ENCODE measurements at places on chromosomes 4 and X.

GRCh38 chrX:52280812-52281211 lies 88.0 kb upstream of the XAGE2 start:
- no peak for DNase-seq

GRCh38 chr4:143186212-143186611 lies 1.5 kb downstream of the USP38 start:
- DNase-seq: no peak

GRCh38 chrX:132227383-132228112 lies 8.3 kb upstream of the RAP2C start:
- DNase-seq: no peak

GRCh38 chrX:119235051-119235511 lies 1.0 kb upstream of the PGRMC1 start:
- no peak for DNase-seq

DNA sequence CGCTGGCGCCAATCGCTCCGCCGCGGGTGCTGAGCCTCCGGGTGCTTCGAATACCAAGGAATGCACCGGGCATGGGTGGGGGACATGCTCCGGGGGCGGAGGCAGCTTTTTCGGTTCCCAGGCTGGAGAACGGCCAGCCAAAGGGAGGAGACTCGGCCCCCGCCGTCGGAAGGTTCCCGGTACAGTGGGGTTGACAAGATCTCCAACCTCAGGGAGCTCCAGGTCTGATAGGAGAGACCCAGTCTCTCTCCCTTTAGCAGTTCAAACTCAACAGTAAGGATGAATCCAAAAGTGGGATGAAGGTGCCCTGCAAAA lies 29.1 kb upstream of the BCORL1 start:
- no peak for DNase-seq

- DNase-seq: no peak
Observed at GRCh38 chr4:174520660-174521059, 1.6 kb downstream of the HPGD start.

DNA sequence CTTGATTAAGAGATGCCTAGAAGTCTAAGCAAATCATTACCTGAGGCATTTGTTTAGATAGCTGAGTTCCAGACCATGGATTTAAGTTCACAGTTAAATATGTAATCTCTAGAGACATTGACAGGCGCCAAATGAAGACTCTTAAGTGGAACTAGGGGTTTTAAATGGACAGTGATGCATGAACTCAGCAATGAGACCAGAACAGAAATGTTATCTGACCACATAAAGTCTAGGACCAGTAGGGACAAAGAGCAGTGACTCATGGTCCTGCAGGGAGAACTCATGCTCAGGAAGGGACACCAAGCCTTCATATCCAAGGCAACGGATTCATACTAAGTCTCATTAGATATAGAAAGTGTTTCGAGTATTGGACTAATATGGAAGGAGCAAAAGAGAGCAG lies 152.3 kb downstream of the PPARGC1A start:
- no peak for DNase-seq

GRCh38 chr4:5753366-5753765 lies 42.4 kb downstream of the EVC start:
- no peak for DNase-seq

GRCh38 chrX:857376-857775 lies 226.8 kb downstream of the SHOX start:
- no peak for DNase-seq

DNA sequence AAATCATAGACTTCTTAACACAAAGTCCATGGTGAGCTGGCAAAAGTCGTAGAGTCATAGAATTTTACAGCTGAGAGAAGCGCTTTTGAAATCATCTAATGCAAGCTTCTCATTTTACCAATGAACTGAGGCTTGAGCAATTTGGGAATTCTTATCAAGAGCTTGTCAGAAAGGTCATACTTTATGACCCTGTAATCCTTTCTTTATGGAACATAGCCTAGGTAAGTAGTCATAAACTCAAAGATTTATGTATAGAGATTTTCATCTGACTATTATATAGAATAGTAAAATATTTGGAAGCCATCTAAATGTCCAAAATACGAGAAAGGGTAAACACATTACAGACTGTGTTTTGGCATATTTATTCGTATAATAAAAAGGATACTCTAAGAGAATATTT lies 563.5 kb downstream of the PCDH7 start:
- no peak for DNase-seq

- no peak for DNase-seq
Observed at GRCh38 chr4:89114100-89114499, 2.8 kb downstream of the TIGD2 start.

GRCh38 chr4:76585272-76585671 lies 150.2 kb downstream of the SHROOM3 start:
- no peak for DNase-seq

DNA sequence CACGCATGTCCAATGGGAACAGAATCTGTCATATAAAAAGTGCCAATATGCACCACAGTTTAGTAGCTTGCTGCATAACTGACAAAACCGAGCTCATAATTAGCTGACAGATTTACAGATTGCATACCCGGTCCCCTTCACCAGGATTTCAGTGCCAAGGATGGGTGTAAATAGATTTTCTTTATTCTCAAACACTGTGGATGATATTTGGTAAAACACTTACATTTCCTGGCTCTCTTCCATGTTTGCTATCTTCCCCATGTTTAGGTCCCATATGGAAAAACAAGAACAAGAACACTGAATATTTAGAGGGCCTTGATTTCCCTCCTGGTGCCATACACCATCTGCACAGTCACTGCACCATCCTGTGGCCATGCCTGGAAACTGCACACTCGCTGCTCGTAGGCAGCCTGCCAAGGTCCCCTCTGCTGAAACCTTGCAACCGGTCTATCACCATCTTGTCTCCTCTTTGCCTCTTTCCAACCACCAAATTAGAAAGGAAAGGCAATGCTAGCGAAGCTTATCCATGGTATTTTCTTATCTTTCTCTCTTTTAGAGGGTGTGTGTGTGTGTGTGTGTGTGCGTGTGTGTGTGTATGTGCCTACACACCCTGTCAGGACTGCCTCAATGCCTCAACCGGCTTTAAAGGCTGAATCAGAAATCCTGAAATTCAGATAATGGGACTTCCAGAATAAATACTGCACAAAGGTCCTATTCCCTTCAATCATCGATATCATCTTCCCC lies 124.2 kb upstream of the MBNL3 start:
- no peak for DNase-seq

DNA sequence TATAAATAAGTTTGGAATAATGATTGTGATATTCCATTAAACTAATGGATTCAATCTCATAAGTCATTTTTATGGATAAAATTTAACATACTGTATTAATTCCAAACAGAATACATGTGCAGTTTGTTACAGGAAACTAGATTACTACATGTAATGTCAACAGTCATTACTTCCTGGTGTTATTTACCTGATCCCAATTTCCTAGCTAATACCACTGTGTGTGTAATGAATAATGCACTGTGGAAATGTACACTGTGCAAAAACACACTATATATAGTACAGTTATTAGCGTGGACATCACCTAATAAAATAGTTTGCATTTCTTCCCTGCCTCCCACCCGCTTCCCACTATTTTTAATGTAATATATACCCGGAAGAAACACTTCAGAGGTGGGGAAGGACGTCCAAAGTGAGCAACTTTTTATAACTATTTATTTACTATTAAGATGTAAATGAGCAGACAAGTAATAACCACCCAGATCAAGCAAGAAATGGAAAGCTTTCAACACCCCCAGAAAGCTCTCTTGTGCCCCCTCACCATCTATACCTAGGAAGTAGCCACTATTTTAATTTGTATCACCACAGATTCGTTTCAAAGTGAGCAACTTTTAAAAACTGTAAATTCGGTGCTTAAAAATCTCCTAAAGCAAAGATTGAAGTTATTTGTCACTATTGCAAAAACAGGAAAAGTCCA lies 219.1 kb downstream of the THOC2 start:
- DNase-seq: no peak

DNA sequence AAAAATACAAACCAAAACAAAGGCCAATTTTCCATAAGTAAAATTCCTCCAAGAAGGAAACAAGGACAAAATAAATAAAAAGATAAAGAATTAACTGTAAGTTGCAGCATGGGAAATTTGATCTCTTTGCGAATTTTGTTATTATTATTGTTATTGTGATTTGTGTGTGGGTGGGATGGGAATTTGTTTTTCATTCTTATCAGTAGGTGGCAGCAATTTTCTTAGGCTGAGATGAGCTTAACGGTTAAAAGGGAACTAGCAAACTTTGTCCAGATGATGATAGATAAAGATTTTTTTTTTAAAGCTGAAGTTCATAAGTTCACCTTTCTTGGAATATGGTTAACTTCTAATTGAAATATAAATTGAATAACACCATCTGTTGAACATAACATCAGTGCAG lies 83.2 kb upstream of the IL1RAPL2 start:
- no peak for DNase-seq

- no peak for DNase-seq
Observed at GRCh38 chr4:77817304-77818072, 1.7 kb downstream of the CNOT6L start.

- DNase-seq: no peak
Observed at GRCh38 chr4:109982521-109982920, 69.8 kb downstream of the EGF start.

GRCh38 chrX:85140964-85141363 lies 102.6 kb downstream of the SATL1 start:
- no peak for DNase-seq

DNA sequence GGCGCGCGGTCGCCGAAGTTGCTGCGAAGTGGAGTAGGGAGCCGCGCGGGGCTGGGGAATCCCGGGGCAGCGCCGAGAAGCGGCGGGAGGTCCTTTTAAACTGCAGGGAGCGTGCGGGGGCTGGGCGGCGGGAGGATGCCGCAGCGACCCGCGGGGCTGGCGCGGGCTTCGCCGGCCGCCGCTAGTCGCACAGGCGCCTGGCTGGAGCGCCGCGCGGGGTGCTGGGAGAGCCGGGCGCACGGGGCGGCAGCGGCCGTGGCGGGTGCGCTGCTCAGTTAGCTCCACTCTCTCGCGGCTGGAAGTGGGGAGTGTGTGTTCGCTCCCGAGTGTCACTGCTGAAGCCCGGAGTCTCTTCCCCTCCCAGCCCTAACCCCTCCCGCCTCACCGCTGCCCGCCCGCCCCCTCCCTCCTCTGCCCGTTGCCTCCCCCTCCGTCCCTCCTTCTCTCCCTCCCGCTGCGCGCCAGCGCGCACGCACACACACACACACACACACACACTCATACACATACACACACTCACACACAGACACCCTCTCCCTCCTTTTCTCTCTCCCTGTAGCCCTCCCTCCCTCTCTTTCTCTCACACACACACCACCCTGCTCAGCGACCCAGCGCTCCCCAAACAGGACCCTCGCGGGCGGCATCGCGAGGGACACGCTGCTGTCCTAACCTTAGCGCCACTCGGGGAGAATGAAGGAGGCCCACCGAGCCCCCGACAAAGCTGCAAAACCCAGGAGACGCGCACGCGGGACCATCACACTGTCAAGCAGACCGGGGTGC lies at the start of gene NDNF:
Gene NDNF (minus strand): TSS at position 312 of the 780 bp plus-strand sequence. CDS start 26,698 bp downstream, outside the sequence.
- peak; percentile 23 for DNase-seq

GRCh38 chrX:107826238-107827029 lies 768 bp downstream of the MID2 start:
- peak; percentile 5 for DNase-seq

All from activated T-cell treated with anti-CD3 and anti-CD28 coated beads for 4 hours (primary cell).